ENCODE measurements at places on chromosomes 3 and 15.

DNA sequence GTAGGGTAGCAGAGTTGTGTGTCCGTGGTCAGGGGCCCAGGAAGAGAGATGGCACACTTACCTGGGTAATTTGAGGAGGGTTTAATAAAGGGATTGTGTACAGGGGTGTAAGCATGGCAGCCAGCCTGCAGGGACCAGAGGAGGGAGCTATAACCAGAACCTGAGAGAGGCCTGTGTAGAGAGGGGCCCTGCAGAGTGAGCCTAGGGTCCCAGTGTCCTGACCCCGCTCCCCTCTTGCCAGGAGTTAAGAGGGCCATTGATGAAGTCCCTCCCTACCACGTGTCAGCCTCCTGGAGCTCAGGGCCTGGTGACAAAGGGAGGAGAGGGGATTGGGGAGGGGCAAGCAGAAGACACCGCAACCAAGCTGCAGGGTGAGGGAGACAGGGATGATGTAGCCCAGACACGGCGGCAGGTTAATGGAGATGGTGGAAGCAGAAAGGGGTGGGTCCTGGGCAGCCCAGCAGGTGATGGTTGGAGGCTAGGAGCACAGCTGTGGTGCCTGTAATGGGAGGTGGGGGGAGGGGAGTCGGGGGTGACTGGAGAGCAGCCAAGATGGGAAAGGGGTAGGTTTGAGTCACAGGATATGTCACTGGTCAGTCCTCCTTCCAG lies 165.4 kb upstream of the TOPAZ1 start:
- no peak for DNase-seq

- DNase-seq: no peak
Observed at GRCh38 chr3:37653466-37653865, 208.2 kb upstream of the CTDSPL start.

GRCh38 chr15:58582160-58582559 lies 150.4 kb downstream of the LIPC start:
- DNase-seq: no peak

GRCh38 chr3:10292505-10293419 lies at the start of gene GHRL:
GHRL (minus strand) TSS chr3:10292947; CDS start chr3:10290180, 2,767 bp downstream.
- DNase-seq: no peak

GRCh38 chr3:55965776-55966175 lies 478.7 kb upstream of the WNT5A start:
- DNase-seq: no peak

DNA sequence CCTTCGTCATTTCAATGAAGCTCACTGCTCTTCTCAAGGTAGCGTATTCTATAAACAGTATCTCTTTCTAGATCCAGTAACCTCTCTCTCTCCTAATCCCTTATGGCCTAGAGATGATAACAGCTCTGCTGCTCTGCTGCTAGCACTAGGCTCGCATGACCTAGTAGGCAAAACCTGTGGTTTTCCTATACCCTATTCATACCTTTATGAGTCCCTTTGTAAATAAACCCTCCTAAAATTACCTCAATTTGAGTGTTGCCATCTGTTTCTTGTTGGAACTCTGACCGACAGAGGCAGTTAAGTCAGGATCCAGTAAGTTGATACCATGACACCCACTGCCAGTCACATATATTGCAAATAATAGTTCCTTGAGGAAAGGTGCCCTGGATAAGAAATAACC lies 7.3 kb downstream of the CCDC14 start:
- DNase-seq: no peak

DNA sequence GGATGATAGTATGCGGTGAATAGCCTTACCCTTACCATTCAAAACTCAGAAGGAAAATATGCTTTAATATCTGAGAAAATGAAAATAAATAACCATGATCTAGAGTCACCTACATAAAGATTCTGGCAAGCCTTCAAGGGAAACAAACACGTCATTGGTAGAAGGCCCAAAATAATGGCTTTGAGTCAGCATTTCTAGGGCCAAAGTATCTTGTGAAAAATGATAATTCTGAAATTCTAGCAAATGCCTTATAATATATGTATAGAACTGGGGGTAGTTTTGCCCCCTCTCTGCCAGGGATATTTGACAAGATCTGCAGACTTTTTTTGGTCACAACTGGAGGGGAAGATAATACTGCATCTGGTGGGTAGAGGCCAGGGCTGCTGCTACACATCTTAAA lies 15.4 kb downstream of the PLSCR1 start:
- DNase-seq: no peak

- DNase-seq: peak; percentile 22
Observed at GRCh38 chr3:69500604-69501003, 114.7 kb upstream of the FRMD4B start.

- peak; percentile 32 for DNase-seq
Observed at GRCh38 chr3:150868282-150868681, 37.0 kb downstream of the MINDY4B start.

- DNase-seq: no peak
Observed at GRCh38 chr3:16332904-16333426, 68.0 kb downstream of the OXNAD1 start.

GRCh38 chr3:114552527-114552812 lies 258.6 kb downstream of the TIGIT start:
- DNase-seq: no peak

DNA sequence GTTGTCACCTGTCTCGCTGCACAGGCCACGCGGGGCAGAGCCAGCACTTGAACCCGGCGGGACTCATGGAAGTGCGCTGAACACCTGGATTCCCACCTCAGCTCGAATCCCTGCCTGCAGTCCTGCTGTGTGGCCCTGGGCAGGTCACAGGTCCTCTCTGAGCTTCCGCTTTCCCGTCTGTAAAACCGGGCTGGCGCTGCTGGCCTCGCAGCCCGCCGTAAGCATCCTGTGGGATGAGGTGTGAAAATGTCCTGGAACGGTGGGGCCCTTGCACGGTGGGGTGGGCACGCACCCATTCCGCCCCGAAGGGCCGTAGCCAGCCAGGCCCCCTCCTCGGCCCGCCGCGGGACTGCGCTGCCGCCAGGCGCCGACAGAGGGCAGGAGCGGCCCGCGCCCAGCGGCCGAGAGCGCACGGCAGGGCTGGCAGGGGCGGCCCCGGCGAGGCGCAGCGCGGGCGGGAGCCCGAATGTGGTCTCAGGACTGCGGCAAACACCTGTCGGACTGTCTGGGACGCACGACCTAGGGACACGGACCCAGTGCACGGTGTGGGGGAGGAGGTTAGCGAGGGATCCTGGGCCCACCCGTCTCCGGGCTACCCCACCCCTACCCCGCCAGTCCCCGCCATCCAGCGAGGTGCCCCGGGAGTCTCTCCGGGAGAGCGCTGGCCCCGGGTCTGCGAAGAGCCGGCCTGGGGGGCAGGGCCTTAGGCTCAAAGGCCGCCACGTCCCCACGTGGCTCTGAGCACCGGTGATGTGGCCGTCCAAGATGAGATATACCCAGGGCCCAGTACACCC lies 40.4 kb downstream of the DNAJB8 start:
- peak; percentile 41 for DNase-seq

DNA sequence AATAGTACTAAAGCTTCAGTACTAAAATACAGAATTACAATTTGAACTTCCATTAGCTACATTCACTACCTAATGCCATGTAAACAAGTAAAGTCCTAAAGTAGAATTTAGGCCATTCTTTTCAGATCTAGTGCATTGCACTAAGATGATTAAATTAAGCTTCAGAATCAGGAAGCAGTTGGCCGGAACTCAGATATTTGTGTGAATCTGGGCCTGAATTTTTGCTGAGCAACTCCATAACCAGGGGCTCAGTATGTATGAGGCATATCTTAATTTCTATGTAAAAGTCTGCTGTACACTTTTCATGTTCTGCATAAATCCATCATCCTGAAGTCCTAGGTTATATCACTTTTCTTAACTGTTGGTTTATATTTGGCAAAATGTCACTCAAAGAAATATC lies 246.4 kb downstream of the RBMS3 start:
- no peak for DNase-seq

DNA sequence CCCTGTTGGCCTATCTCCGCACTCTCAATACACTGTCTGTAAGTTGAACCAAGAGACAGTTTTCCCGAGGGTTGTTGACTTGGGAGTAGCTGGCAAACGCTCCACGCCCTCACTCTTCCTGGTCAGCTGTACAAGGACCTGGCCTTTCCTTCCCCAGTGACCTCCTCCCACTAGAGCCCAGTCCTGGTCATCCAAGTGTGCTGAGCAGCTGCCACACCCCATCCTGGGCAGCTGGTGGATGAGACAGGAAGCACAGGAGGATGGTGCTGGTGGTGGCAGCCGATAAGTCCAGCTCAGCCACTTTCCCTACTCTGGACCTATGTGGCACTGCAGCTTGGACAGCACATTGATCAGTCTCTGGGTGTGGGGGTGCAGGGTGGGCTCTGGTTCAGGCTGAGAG lies 19.8 kb downstream of the PFKFB4 start:
- no peak for DNase-seq

GRCh38 chr15:60076045-60076444 lies 71.9 kb downstream of the FOXB1 start:
- no peak for DNase-seq

GRCh38 chr3:124802702-124803101 lies 72.5 kb downstream of the UMPS start:
- no peak for DNase-seq

- DNase-seq: no peak
Observed at GRCh38 chr15:70375006-70375431, 277.3 kb upstream of the TLE3 start.

- DNase-seq: no peak
Observed at GRCh38 chr3:78794431-78794830, 973.4 kb downstream of the ROBO1 start.

All from testis (tissue), 5 donors.